ENCODE measurements at places on chromosomes 2 and 18. TPM values are rescaled to one million over a fixed set of nuclear protein-coding genes. Genes with fewer than 3 reads are reported as not detected.

TUBA4B gene
- not detected for total RNA-seq

IL1RL2 gene
- not detected for total RNA-seq

GRCh38 chr18:70469916-70470315, 181.1 kb downstream of the SOCS6 start:
- no peak for DNase-seq

GRCh38 chr18:51666763-51667191, 469.3 kb upstream of the MEX3C start:
- peak; percentile 1 for DNase-seq

DNA sequence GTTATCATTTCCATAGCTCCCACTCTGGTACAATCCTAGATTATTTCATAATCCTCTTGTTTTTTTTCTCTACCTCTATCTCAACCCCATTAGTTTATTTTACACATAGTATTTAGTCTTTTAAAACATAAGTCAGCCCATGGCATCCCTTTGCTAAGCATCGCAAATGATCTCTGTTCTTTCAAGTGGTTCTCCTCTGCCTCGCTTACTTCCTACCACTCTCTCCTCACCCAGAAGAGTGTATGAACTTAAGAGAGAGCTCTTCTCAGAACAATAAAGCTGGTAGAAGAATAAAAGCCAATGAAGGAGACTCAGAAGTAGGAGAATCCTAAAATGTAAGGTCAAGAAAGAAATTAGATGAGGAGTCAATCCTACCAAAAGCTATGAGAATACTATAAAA, 12.2 kb upstream of the ITPRID2 start:
- DNase-seq: no peak

DNA sequence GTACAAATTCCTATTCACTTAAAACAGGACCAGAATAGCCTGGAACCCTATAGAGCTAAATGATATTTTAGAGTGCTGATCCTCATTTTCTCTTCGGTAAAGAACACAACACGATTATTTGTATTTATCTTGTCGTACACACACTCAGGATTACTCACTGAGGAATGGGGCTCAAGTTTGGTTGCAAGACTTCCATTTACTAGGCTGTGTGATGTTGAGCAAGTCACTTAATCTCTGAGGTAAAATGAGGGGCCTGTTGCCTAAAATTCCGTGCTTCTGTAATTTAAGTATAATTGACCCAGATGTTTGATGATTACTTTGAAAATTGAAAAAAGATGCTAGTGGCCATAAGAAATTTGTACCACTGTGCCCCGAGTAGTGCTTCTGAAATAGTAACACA, 42.6 kb upstream of the MAP4K3 start:
- no peak for DNase-seq

- DNase-seq: no peak
Observed at GRCh38 chr2:3492951-3493614, 26.2 kb downstream of the ADI1 start.

GRCh38 chr2:241741016-241741415, 6.6 kb downstream of the D2HGDH start:
- DNase-seq: peak; percentile 88

- DNase-seq: no peak
Observed at GRCh38 chr18:79586436-79587225, 93.0 kb upstream of the CTDP1 start.

GRCh38 chr2:191382801-191383200, 137.6 kb downstream of the MYO1B start:
- no peak for DNase-seq

DNA sequence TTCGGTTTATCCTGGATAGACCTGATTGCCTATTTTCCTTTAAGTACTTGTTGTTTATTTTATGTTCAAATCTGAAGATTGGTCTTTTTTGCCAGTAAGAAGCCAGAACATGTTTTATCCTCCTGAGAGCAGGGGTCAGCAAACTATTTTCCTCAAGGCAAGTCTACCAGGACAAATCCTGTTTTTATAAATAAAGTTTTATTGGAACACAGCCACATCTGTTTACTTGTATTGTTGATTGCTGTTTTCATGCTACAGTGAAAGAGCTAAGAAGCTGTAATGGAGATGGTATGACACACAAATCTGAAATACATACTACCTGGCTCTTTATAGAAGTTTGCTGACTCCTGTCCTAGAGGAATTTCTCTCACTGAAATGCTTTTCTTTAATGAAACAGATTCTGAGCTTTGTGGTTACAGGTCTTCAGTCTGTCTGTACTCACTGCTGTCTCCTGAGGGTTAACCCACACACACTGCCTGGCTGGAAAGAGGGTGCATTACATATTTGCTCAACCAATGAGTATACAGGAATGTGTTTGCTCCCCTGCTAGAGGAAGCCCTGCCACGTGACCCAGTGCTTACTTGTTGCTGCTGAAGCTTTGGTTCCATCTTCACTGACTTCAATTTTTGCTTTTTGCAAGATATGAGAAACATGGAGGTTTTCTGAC, 22.6 kb downstream of the MRPL44 start:
- no peak for DNase-seq

- no peak for DNase-seq
Observed at GRCh38 chr2:190180313-190181122, 118.0 kb upstream of the MSTN start.

DNA sequence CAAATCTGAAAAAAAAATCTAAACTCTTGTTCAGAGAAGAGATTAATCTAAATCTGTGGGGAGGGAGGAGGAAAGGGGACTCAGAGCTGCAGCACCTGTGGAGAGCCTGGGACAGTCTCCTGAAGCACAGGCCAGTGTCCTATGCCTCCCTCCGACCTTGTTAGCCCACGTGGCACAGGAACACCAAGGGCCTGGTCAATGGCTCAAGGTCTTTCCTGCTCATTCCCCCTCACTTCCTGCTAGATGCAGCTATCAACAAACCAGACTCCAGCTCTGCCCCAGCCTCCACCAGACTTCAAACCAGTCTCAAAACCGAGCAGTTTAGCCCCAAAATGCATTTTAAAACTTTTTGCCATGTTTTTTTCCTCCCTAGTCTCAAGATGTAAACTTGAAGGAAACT, 20.1 kb upstream of the SULT1C3 start:
- no peak for DNase-seq

DNA sequence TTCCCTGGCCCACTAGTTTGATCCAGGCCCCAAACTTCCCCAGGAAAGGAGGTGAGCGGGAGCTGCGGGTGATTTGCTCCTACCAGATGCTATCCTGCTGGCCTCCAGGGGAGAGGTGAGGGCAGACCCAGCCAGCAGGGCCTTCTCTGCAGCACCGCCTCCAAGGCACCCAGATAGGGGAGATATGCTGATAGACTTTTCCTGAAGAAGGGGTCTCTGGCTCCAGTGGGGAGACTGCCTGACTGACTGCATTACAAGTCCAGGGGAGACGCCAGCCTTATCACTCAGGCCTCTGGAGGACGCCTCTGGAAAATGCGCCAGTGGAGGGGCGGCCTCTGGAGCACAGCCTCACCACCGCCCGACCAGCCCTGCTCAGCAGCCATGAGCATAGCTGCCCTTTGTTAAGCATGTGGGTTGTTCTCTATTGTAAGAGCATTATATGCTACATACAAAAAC, 60.6 kb upstream of the SMAD7 start:
- DNase-seq: no peak

- DNase-seq: peak; percentile 15
Observed at GRCh38 chr2:207183506-207183905, 17.8 kb upstream of the KLF7 start.

- DNase-seq: no peak
Observed at GRCh38 chr2:240506406-240507059, 51.3 kb downstream of the ANKMY1 start.

- DNase-seq: peak; percentile 77
Observed at GRCh38 chr2:227415538-227416424, 28.0 kb upstream of the SCYGR1 start.

DNA sequence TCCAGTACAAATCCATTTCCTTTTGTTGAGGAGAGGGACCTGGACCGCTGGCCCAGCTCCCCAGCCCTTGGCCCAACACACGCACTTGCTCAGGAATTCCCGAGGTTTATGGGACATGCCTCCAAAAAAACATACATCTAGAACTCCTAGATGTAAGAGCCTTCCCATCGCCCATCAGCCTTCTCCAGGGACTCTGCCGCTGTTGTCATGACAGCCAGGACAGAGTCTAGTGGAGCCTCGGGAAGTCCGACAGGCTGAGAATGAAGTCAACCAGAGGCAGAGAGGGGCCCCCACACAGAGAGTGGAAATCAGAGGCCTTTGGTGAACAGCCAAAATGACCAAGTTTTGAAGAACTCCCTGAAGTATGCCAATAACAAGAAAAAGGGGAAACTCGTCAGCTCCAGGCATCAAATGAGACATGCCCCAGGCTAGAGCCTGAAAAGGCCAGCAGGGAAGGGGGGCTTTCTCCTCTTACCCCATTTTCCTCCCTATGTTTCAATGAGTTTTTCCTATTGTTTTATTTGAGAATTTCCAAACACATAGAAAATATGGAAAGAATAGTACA, 43.2 kb upstream of the CAB39 start:
- DNase-seq: no peak

DNA sequence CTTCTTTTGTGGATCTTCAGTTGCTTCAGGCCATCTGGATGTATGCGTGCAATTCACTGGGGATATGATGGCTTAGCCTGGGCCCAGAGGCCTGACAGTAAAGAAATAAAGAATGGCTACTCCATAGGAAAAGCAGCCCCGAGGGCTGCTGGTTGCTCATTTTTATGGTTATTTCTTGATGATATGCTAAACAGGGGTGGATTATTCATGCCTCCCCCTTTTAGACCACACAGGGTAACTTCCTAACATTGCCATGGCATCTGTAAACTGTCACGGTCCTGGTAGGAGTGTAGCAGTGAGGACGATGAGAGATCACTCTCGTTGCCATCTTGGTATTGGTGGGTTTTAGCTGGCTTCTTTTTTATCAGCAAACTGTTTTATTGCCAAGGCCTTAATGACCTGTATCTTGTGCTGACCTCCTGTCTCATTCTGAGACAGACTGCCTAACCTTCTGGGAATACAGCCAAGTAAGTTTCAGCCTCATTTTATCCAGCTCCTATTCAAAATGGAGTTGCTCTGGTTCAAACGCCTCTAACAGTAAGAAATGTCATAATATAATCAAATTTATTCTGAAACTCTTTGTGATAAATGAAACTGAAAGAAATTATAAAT, 60.5 kb downstream of the DSEL start:
- DNase-seq: no peak

DNA sequence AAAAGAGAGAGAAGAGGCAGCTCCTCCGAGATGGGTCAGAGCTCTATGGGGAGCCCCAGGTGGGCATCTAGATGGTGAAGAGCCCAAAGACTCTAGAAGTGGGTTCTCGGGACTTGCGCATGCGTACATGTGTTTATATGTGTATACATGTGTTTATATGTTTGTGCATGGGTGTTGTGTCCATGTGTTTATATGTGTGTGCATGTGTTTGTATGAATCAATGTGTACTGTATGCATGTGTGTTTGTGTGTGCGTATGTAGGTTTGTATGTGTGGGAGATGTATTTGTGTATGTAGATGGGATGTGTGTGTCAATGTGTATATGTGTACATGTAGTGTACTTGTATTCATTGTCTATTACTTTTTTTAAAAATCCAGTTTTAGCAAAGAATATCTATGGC, 25.6 kb downstream of the DNPEP start:
- no peak for DNase-seq

GRCh38 chr2:236612737-236613136, 43.1 kb downstream of the ACKR3 start:
- DNase-seq: no peak

DNA sequence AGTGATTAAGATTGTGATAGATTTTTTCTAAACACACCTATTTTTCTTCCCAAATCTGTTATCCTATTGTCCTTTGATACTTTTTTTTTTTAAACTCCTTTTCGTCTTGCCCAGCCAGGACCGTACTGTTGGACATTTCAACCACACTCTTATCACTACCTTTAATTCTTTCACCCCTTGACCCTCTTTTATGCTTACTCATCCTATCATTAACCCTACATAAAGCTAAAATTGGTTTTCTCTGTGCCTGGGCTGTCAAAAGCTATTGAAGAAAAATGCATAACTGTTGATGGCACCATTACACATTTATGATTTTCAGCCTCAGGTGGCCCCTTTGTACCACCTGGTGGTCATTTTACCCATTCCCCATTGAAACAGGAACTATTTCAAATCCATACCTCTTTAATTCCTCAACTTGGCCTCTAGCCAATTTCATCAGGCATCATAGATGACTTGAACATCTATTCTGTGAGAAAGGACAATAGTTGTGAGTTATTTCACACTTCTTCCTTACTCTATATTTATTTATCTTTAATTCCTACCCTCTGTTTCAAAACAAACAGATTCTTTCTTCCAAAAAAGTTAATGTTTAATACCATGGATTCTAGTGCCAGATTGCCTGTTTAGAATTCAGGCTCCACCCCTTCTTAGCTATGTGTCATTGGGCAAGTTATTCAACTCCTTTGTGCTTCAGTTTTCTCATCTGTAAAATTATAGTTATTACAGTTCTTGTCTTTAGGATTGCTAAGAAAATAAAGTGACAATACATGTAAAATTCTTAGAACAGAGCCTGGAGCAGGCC, 258.6 kb downstream of the CAMKMT start:
- DNase-seq: no peak

DNA sequence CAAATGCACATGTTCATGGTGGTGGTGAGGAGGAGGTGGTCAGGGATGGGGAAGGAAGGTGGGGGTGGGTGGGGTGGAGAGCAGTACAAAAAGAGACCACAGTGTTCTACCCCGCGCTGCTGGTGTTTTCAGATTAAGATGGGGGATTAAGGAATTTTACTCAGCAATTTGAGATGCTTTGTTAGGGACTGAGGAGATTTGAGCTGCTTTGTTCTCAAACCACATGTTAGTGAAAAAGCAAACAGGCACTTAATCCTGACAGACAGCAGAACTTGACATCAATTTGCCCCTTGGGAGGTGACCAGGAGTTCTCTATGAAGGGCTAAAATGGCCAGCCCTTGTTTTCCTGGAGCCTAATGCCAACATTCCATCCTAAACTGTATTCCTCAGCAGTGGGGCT, 244.5 kb downstream of the MEIS1 start:
- no peak for DNase-seq

All from A172 (cell line).